ENCODE measurements at places on chromosomes 6 and 20.

DNA sequence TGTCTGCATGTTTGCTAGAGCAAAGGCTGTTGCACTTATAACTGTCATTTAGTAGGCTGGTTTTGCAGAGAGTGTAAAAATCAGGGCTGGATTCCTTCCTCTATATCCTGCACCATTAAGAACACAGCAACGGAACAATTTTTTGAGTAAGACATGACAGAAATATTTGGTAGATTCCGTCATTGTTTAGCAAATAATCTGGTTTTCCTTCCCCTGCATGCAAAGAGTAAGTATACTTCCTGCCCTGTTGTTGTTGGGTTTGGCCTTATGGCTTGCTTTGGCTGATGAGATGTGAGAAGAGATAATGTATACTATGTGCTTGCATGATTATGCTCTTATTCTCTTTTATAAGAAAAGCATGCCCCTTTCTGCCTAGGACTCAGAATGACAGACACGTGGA is 23.8 kb downstream of the MANEA start:
- DNase-seq, result no peak

DNA sequence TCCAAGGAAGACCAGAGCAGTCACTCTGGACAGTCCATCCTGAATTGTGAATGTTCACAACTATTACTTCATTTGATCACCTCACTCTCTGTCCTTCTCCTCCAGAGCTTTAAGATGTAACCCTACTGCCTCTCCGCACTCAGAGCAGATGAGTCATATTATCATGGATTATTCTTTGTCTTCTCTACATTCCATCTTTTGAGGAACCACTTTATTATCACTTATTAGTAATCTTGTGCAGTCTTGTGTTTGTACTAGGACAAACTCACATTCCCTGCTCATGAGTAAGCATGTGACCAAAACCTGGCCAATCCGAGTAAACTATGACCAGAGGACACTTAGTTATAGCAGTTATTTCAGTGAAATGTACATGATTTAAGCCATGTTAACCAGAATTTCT is 401.5 kb upstream of the ADGRB3 start:
- DNase-seq, result no peak

DNA sequence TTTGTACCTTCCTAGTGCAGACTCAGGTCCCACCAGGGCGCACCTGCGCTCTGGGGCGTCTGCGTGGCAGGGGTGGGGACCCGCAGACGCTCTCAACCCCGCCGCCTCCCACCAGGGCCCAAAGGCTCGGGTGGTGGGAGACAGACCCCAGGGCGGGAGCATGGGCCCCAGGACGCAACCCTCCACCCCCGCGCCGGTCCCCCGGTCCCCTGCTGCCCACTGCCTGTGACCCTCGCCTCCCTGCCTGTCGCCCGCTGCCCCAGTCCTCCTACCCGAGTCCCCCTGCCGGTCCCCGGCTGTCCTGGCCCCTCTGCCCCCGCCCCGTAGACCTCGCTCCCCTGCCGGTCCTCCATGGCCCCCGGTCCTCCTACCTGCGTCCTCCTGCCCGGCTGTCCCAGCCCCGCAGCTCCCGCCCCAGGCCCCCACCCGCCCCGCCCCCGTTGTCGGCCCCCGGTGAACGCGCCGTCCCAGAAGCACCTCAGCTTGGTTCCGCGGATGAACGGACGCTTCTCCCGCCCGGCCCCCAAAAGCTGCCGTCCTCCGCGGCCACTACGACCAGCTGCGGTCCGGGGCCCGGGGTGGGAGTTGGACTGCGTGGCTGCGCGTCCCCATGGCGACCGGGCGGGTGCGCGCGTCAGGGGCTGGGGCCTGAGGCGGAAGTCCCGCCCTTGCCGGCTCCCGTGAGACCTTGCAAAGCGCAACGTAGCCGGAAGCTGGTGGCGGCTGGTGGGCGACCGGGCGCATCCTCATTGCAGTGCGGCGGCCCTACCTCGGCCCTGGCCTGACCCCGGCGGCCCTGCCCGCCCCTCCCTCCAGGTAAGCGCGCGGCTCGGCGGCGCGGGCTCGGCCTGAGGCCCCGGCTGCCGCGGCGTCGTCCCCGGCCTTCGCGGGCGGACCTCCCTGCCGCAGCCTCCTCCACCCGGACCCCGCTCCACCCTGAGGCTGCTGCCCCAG is at the start of gene ARFGAP1:
Gene ARFGAP1, plus strand, starts transcription at position 709 of the 954 bp plus-strand sequence. CDS start 2,768 bp downstream, outside the sequence.
- DNase-seq, result peak; percentile 75

- DNase-seq, result no peak
Observed at GRCh38 chr6:3022765-3023662, 23.3 kb downstream of the NQO2 start.

Data from central memory CD8-positive, alpha-beta T cell (primary cell).